Fibroblast of skin of right quadriceps (primary cell): ENCODE measurements at places on chromosomes 7 and 10.

DNA sequence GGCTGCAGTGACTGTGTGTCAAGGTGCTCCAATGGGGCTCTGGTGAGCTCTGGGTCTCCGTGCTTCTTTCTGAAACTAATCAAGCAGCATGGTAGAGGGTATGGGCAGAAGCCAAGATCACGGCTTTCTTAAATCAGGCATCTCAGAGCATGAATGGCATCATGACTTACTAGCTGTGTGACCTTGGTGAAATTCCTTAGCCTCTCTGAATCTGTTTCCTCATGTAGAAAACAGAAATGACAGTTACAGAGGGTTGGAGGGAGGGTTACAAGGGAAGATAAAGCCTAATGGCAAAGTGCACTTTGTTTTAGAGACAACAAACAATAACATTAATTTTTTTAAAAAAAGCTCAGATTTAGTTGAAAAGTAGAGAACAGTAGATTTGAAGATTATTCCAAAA lies 34.9 kb downstream of the FRMPD2 start:
- no peak for DNase-seq

DNA sequence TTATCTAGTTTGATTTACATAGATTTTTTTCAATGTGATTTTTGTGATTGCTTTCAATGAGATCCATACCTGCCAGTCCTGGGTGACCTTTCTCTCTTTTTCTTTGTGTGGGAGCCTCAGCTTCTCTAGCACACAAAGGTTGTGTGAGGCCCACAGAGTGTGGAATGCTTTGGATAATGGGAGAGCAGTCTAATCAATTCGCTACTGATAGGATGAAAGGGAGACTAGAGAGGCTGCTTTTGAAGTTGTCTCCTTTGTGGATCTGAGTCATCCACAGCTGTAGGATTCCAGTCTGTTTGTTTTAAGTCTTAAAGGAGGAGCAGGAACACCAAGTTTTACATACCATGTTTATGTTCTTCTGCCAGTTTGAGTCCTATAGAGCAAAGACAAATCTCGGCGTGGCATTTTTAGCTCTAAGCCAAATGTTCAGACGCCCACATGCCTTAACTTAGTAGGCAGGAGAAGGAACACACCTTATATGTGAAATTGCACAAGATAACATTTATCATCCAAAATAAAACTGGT lies 330.0 kb downstream of the ARL4A start:
- peak; percentile 17 for DNase-seq

GRCh38 chr10:99827936-99828335 lies 45.5 kb downstream of the ABCC2 start:
- peak; percentile 49 for DNase-seq

GRCh38 chr10:78953113-78953798 lies 115.5 kb upstream of the ZMIZ1 start:
- peak; percentile 72 for DNase-seq

- DNase-seq = peak; percentile 64
These were observed 2.1 kb upstream of the SHTN1 start for GRCh38 chr10:117007080-117007479.

DNA sequence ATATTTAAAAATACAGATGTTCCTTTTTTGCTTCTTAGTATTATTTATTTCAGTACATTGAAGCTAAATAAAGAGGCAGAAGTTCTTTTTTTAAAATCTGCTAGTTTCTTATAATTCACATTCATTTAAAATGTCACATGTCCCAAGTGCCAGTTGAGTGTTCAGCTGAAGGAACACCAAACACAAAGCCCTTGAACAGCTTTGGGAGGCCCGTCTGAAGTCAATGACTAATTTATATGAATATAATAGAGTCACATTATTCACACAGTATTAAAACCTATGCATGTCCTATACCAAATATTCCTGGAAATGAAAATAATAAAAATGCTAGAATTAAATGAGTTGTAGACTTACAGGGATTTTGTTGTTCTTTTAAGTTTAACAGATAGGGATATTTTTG lies 70.3 kb downstream of the GNAI1 start:
- no peak for DNase-seq

GRCh38 chr7:38822549-38822948 lies 86.4 kb downstream of the VPS41 start:
- peak; percentile 6 for DNase-seq

DNA sequence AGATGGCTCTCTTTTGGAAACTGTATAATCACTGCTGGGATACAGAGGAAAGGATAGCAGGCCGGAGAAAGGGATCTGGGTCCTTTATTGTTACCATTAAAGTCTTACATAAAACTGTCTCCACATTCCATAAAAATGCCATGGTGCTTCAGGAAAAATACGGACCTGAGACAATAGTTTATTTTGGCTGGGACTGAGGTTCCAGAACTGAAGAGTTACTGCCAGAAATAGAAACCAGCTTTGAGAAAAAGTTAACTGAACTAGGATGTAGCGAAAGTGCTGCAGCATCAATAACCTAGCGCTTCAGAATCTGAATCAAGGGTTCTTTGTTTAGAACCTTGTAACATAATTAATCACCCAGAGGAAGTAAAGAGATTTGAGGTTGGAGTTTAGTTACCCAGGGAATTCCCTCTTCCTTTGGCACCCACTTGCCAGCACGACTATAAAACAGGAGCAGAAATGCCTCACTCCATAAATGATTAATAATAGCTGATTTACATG lies 38.0 kb downstream of the MEOX2 start:
- DNase-seq = no peak

- no peak for DNase-seq
These were observed 1.0 kb upstream of the CBLL1 start for GRCh38 chr7:107742678-107743566.

GRCh38 chr10:127125331-127125730 lies 71.1 kb downstream of the INSYN2A start:
- no peak for DNase-seq

DNA sequence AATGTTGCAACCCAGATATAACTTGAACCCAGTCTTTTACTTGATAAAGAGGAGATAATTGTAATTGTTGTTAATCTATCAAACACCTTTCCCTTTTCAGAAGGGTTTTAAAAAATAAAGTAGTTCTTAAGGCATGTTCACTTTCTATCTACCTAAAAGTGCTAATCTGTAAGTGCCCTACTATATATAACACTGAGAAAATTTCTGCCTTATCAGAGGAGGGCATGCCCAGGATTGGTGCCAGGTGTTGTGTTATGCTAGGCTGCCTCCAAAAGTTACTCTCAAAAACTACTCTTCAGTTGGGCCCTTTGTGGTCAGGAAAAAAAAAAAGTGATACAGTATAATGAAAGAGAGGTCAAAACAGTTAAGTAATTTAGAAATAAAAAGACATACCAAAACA lies 36.3 kb downstream of the SMNDC1 start:
- no peak for DNase-seq

DNA sequence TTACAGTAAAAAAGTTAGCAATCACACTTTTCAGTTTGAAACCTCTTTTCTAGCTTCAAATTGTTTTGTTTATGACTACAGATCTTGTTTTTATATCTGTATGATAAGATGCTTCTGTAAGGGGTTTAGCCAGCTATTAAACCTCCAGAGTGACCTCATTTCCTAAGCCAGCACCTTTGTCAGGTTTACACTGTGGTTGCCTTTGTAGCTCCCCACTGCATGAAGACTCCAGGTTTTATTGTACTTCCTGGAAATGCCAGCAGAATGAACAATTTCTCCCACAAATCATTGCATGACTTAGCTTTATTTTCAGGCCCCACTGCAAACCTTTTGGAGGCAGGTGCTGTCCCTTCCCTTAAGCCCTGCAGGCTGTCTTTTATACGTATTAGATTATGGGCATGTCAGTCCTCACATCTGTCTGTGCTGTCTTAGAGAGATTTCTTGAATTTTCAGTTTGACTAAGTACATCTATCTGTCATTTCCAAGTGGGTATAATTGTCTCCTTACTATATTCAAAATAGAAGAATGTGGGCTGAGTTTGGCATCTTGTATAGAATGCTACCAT lies 8.2 kb upstream of the AGR3 start:
- no peak for DNase-seq

DNA sequence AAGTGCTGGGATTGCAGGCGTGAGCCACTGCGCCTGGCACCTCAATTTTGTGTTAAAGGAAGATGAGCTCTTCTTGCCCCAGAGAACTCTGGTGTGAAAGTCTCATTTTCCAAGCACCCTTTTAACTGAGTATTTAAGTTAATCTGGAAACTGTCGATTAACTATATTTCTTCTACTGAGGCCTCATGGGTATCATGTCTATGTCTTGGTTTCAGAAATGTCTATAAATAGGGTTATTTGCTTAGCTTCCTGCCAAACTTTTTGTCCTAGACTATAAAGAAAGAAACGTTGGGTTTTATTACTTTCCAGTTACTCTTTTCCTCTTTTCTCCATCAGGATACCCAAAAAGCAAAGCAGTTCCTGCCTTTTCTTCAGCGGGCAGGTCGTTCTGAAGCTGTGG lies 102.4 kb downstream of the LRRC4 start:
- no peak for DNase-seq

GRCh38 chr7:70463352-70463938 lies 668.5 kb upstream of the GALNT17 start:
- DNase-seq = no peak

GRCh38 chr7:98056580-98056979 lies 50.1 kb upstream of the LMTK2 start:
- DNase-seq = no peak

DNA sequence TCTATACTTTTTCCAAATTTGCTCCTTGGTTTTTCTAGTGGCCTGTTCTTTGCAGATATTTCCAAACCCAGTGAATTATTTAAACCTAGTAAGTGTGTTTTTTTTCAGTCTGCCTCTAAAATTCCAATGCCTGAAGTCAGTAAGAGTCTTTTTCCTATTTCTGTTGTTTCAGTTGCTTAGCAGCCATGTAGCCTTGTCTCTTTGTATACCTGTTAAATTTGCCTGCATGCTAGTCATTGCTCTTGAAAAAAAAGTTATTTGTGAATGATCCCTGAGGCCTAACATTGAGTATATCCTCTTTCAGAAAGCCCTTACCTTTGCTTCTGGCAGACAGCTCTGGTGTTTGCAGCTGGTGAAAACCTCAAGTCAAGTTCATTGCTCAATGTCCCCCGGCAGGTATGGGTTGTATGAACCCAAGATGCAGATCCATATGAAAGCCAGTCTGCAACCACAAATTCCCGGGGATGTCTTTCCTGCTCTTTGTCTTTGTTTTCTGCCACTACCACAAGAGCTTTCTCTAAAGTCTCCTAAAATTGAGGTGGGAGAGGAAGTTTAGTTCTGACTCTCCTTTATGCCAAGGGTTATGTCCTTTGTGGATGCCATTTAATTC lies 35.7 kb downstream of the CH25H start:
- DNase-seq = peak; percentile 49

DNA sequence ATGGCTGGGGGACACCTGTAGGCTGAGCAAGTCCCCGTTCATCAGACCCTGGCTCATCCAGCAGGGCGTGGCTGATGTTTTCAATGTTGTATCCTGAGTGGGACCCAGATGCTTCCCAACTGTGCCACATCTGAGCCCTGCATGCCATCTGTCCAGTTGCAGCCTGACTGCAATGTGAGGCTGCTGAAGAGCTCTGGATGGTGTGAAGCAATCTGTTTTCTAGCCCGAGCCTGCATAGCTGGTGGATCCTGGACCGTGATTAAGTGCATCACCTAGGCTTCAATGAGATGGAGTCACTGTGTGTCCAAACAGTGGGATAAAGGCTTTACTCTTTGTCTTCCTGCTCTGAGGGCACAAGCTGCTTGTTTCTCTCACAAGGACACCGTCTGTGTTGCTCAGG lies 99.8 kb downstream of the TCF7L2 start:
- no peak for DNase-seq

DNA sequence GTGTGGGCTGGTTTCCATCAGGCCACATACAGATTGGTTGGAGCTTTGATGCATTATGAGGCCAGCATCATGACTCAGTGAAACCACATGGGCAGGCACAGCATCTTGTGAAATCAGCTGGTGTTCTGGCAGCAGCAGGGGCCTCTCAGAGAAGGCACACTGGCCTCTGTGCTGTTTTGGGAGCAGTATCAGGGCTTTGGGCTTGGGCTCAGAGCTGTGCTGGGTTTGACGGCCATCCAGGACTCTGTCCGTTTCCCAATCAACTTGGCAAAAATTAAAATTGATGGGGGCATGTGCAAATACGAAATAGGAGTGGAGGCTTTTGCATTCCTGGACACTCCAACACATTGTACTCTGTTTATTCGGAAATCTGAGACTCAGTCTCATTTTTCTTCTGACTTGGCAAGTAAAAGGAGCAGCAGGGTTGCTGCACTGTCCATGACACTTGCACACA lies 190.9 kb downstream of the BMPER start:
- peak; percentile 84 for DNase-seq

DNA sequence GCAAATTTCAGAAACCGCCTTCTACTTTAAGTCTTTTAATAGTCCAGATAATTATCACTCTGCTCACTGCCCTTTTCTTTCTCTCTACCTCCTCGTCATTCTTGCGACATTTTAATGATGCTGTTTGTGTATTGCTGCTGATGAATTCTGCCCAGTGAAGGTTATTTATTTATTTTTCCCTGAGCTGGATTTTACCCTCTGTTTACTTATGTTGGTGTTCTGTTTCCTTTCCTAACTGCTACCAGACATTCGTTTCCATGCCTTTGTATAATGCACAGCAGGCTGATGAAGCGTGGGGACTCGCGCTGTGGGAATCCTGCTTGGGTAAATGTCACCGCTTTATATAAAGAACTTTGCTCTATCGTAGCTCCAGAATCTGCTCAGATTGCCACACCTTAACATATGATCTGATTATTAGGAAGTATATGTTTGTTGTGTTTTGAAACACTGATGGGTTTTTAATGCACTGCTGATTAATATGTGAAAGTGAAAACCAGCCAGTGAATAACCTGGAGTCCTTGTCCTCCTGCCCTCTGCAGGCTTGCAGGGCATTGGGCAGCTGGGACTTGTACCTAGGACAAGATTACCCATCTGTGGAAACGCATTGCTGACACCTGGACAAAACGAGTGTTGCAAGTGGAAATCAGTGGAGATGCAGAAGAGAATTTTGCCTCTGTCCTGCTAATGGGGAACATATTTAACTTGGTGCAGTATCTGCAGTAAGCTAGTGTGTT lies 291.5 kb downstream of the SDK1 start:
- no peak for DNase-seq

DNA sequence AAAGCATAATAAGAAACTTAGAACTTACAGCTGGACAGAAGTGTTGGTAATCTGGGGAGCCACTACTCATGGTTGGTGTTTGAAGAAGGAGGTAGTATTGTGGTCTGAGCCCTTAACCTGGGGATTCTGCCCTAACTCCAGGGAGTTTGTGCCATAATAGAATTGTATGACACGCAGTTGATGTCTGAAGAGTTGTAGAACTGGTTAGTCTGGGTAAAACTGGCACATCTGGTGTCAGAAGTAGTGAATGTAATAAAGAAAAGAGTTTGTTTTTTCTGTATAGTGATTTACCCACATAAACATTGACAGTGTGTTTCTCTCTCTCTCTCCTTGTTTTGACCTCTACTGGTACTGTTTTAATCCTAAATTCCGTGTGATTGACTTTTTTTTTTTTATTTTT lies 448.1 kb upstream of the SEMA3D start:
- no peak for DNase-seq

GRCh38 chr10:113000876-113001598 lies 51.0 kb downstream of the TCF7L2 start:
- no peak for DNase-seq

GRCh38 chr7:139681463-139681755 lies 96.4 kb downstream of the HIPK2 start:
- DNase-seq = no peak

- peak; percentile 43 for DNase-seq
These were observed 43.0 kb upstream of the HECTD2 start for GRCh38 chr10:91367127-91367531.

- DNase-seq = no peak
These were observed 20.7 kb downstream of the MTURN start for GRCh38 chr7:30155481-30155880.

- peak; percentile 10 for DNase-seq
These were observed 291.1 kb upstream of the LYZL1 start for GRCh38 chr10:28997734-28998133.
